ENCODE measurements at places on chromosomes 1 and 21. TPM values are rescaled to one million over a fixed set of nuclear protein-coding genes. Genes with fewer than 3 reads are reported as not detected.
A peak's percentile ranks its signal among the peaks of the same experiment; 100 is the strongest.

DNA sequence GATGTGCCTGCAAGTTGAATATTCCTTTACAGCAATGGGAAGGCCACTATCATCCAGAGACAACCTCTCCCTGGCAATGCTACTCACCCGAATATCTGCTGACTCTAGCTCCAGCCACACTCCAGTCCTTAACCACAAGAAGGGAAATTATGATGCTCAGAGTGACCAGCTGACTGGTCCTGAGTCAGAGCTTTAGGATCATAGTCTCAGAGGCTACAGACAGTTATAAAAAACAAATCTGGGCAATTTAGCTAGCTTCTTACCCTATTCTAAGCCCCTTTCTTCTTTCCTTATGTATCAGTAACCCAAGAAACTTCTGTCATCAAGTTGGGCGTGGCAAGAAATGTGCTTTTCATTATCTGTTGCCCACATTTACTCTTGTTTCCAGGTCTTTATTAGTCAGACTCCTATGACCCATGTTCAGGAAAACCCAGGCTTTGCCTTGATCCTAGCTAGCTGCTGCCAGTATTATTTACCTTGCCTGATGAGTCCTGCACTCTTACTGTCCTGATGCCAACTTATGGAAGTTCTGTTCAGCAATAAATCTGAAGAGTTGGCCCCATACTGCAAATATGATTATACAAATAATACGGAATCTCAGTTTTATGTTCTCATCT is 207.0 kb downstream of the TTLL7 start:
- DNase-seq: no peak

GRCh38 chr1:89911191-89911991 is 83.5 kb upstream of the ZNF326 start:
- DNase-seq: no peak

DNA sequence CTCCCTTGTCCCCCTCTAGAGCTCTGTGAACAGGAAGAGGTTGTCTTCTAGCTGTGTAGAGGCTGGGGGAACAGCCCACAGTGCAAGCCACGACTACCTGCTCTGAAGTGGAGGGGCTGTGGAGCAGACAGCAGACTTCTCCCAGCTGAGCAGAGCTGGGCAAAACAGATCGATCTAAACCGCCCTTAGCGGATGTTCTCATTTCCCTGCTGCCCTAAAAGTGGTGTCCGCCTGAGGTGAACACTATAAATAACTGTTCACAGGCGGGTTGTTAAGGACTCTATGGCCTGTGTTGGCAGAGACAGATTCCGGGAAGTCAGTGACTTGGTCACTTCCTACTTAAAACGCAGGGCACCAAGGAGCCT is 203.2 kb downstream of the RHOU start:
- DNase-seq: peak; percentile 32

- DNase-seq: no peak
Observed at GRCh38 chr1:112057736-112058135, 68.3 kb upstream of the KCND3 start.

- DNase-seq: peak; percentile 4
Observed at GRCh38 chr1:67735806-67736627, 51.0 kb downstream of the GADD45A start.

DNA sequence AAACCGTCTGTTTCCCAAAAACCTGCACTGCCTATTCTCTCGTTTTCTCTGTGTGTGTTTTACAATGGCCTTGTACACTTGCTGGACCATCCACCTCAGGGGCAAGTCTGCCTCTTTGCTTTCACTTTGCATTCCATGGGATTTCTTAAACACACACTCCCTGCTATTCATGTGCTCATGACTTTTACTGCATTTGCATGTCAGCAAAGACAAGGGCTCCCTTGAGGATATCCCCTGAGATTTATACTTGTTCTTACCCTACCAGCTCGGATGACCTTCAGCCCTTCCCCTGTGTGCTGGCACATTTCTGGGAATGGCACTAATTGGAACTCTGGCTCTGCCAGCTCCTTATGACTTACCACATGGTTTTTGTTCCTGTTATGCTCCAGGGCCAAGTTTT is 386.9 kb downstream of the AMY1C start:
- no peak for DNase-seq

DNA sequence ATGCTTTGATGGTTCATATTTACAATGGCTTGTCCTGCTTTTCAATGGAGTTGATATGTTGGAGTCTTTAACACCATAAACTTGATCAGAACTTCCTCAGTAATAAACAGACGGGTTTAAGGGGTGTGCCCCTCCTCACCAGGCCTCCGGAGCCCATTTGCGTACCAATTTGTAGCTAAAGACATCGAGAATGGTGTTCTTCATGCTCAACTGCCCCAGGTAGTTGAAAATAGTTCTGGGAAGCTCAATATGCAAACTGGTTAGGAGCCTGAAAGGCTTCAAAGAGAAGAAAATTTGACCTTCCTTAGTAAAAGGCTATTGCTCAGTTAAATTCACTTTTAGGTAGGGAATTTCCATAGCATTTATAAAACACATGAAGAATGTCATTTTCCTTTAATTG is 68.1 kb upstream of the RRP15 start:
- no peak for DNase-seq

- DNase-seq: peak; percentile 8
Observed at GRCh38 chr1:183580281-183580682, 10.0 kb downstream of the NCF2 start.

Gene DDX20
- total RNA-seq: 16.8 TPM

Gene PLPPR5
- total RNA-seq: not detected

Gene CELA3B
- 7.3 TPM for total RNA-seq

Gene RPE65
- total RNA-seq: not detected

Gene S100A14
- 0.35 TPM for total RNA-seq

Gene SEC16B
- not detected for total RNA-seq

Gene INSRR
- total RNA-seq: not detected

Data from T-cell (primary cell).